ENCODE measurements at places on chromosomes 5 and 9.
A peak's percentile ranks its signal among the peaks of the same experiment; 100 is the strongest.

DNA sequence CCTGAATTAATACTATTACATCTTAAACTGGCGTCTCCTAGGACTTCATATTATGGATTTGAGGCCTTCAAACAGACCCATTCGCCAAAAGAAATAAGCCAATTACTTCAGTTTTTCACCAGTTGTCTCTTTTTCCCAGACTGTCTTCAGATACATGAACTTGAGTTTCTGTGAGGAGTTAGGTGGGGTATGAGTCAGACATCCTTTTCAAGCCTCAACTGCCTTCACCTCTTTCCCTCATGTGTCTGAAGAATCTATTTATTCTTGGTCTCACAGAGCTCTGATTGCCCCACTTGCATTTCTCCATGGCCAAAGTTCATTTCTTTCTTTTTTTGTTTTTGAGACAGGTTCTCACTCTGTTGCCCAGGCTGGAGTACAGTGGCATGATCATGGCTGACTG lies 12.5 kb downstream of the WNT8A start:
- no peak for DNase-seq

- no peak for DNase-seq
Measured at GRCh38 chr9:127847178-127847510, 7.3 kb downstream of the ENG start.

DNA sequence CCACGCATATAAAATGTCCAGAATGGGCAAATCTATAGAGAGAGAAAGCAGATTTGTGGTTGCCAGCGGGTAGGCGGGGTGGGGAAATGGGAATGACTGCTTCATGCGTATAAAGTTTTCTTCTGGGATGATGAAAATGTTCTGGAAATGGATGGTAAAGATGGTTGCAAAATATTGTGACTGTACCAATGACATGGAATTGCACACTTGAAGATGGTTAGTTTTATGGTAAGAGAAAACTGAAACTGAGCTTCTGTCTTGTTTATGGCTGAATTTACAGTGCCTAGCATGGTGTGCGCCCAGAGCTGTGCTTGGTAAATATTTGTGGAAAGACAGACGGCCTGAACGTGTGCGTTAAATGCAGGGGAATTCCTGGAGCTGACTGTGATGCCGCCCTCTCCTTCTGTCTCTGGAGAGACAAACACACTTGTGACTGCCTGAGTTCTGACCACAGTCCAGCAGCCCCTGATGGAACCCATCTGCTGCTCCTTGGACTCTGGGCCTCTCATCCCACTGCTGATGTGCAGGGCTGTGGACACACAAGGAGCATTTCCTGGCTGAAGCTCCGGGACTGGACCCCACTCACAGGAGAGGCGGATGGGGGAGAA lies 8.6 kb upstream of the PTGES start:
- peak; percentile 95 for DNase-seq

DNA sequence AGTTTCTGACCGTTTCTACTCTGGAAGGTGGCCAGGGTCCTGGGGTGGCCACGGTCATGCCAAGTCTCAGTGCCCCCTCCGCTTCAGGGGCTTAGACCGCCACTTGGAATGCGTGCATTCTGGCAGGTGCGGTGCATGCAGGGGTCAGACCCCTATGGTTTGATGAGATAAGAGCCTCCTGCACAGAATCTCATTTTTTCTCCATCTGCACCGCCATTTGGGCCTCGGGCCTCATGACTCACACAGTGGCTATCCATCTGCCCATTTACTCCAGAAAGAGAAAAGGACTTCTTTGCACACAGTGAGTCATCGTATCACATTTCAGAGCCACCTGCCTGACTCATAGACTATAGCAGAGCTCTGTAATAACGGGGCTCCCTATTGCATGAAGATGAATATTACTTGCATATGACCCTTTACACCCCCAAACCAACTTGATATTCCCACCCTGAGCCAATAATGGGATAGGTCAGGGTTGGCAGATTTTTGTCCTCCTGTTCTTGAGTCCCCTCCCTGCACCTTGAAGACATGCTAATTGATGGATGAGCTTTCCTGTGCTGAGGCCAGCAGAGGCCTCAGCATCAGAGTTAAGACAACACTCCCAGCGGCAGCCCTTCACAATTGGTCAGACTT lies 157.4 kb downstream of the NR3C1 start:
- DNase-seq = peak; percentile 76

DNA sequence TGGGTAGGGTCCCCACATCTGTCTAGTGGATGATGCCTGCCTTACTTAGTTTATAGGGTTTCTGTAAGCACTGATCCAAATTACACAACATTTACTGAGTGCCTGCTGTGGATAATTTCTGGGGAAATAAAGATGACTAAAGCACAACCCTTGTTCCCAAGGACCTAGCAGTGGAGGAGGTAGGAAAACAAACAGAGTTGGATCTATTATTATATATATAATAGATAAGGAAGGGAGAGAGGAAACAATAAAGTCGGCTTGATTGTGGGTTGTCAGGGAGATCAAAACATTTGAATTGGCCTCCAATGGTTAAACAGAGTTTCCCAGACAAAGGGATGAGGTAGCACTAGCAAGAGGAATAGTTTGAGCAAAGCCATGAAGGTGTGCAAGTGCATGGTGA lies 14.0 kb downstream of the IL33 start:
- no peak for DNase-seq

GRCh38 chr9:34338665-34339385 lies 9.5 kb downstream of the NUDT2 start:
- no peak for DNase-seq

GRCh38 chr9:35396560-35397215 lies 93.2 kb upstream of the RUSC2 start:
- peak; percentile 58 for DNase-seq

DNA sequence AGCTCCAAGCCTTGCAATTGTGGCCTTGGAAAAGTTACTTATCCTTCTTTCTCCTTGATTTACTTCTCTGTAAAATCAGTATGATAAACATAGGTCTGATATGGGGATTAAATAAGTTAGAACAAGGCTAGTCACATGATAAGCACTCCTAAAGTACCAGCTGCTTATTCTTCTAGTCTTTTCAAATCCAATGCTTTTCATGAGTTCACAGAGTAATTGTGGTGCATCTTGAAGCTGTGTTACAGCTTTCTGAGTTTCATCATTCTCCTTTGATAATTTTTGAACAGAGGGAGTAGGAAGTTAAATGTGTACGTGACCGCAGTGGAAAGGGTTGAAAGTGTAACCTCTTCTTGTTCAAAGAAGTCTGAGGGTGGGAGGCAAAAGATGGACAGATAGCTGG lies 38.8 kb upstream of the CCDC112 start:
- no peak for DNase-seq

- DNase-seq = no peak
Measured at GRCh38 chr9:13648676-13649075, 369.2 kb upstream of the MPDZ start.

DNA sequence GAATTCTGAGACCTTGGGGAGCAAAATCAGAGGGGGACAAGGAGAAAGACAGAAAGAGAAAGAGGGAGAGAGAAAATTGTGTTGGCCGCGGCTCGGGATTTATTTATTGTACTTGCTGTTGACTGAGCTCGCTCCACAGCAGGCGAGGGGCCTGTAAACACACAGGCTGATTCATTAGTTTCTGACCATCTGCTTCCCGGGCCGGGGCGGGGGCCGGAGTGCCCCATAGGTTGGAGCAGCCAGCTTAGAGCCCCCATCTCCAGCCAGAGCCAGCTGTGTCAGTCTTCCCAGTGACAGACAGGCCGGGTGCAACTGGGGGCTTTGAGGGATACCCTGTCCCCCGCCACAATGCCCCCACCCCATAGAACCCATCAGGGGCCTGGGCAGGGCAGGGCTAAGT lies 30.9 kb downstream of the NTNG2 start:
- DNase-seq = no peak

DNA sequence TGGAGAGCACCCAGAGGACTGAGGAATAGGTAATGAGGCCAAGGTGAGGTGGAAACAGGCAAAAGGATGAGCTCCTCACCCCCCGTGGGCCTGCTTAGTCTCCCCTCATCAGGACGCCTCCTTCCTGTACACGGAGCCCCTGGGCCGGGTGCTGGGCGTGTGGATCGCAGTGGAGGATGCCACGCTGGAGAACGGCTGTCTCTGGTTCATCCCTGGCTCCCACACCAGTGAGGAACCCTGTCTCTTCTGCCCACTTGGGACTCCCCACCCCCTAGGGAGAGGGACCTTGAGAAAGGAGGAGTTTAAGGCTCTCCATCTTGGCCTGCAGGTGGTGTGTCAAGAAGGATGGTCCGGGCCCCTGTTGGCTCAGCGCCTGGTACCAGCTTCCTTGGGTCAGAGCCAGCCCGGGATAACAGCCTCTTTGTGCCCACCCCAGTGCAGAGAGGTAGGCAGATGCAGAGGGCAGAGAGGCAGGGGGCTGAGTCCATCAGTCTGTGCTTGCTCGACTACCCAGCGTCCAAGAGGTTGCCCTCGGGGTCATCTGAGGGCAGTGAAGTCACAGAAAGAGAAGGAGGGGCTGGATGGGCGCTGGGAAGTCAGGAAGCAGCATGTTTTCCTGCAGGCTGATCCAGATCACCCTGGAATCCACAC lies 7.0 kb downstream of the DOLK start:
- DNase-seq = no peak

GRCh38 chr5:116437351-116437705 lies 137.3 kb downstream of the SEMA6A start:
- DNase-seq = no peak

DNA sequence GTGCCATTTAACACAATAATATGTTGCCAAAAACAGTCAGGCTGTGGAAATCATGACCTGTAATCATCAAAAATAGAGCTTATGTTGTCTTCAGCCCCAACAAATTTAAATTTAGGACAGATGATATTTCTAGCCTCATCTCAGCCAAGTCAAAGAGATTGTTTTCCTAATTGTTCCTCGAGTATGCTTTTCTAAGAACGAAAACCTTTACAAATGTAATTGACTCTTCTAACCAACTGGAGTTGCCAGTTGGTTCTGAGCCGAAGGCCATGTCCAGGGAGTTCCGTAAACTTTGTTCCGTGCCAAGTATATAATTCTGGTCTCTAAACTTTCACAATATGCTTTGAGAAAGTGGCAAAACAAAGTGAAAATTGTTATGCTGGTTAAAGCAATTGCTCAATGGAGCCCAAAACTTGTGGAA lies 160.8 kb downstream of the CEMIP2 start:
- DNase-seq = no peak

DNA sequence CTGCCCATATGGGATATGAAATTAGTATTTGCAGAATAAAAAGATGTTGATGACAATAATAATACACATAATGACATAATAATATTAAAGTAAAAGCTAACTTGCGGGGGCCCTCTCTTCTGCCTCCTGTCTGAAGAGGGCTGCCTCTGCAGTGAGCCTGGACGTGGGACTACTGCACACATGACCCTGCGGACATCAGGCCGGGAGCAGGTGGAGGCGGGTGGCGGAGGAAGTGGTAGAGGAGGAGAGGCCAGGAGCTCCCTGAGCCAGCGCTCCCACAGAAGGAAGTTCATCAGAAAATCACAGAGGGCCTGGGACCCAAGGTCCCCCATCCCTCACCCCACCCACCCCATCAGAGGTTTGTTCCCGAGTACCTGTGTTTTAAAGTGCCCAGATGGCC lies 60.5 kb downstream of the ROPN1L start:
- DNase-seq = no peak

DNA sequence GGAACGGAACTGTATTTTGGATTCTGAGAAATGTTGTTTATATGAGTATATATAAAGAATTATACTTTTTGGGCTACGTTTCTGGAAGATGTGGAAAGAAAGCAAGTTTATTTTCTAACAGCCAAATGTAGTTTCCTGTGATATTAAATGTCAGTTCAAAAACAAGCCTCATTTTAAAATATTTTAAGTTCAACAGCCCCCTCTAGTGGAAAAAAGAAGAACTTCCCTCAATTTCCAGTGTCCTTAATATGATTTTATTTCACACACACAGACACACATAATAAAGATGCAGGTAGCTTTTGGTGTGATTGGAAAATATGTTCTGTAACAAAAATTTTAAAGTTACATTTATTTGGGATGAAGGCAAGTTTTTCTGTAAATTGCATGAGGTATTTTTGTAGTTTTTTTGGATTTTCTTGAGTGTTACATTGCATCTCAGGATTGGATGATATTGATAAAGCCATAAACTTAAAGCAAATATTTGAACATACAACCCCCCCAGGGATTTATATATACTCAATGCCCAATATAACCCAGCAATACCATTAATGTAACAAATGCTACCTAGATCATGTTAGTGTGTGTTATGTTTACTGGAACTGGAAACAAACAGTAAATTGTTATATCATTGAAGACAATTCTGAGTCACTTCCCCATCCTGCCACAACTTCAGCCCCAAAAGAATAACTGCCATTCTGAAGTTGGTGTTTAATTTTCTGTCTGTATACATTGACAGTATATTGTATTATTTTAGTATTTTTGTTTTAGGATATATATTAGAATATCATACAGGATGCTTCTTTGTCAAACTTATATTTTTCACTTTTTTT lies 54.0 kb downstream of the CCDC171 start:
- no peak for DNase-seq

DNA sequence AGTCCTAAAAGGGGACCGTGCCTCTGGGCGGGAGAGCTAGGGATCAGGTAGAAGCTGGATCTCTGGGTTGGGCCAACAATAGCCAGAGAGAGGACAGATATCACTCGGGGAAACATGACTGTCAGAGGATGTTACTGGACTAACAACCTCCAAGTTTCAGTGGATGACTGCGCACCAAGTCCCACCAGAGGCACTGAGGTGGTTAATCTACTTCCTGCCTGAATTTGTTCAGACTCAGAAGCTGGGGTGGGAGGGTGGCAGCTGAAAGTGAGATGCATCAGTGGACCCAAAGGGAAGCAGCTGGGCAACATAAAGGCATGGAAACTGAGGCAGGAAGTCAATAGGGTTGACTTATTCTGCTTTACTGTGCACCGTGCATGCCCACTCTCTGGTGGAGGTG lies 130.1 kb upstream of the SLC44A1 start:
- no peak for DNase-seq

GRCh38 chr5:102998224-102998623 lies 121.7 kb downstream of the GIN1 start:
- DNase-seq = no peak

GRCh38 chr9:91207397-91207728 lies 154.4 kb downstream of the AUH start:
- peak; percentile 79 for DNase-seq

GRCh38 chr5:102920762-102921161 lies 165.7 kb downstream of the PAM start:
- no peak for DNase-seq

DNA sequence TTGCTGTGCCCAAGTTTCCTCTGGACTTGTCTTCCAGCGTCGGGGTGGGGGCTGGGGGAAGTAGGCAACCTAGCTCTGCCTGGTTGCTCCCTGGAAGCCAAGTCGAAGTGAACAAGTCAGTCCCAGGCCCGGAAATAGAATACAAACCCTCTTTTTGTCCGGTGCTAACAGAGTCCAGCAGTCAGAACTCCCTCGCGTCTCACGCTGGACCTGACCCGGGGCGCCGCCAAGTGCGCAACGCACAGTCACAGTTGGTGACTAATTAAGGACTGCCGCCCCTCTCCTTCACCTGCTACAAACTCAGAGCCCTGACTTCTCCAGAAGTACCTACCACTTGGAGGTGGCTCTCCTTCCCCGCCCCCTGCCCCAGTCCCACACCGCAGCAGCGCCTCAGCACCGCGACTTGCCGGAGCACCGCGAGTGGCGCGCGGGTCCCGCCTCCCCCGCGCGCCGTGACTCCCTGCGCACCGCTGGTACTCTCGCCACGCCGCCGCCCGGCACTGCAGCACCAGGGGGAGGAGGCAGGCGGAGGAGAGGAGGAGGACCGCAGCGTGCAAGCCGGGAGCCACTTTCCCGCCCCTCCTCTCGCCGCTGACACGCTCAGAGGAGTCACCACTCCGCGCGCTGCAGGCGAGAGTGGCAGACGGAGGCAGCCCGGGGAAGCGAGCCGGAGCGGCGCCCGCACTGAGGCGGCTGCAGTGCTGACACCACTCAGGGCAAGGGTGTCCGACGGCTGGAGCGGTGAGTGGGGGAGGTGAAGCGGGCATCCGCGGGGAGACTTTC lies at the start of gene SV2C:
SV2C (plus strand) TSS at position 612 of the 783 bp plus-strand sequence. CDS start 48,368 bp downstream, outside the sequence.
- no peak for DNase-seq
